CD4-positive, alpha-beta T cell treated with Interleukin-21 for 1 hour (primary cell): ENCODE measurements at places on chromosomes 4 and X.

DNA sequence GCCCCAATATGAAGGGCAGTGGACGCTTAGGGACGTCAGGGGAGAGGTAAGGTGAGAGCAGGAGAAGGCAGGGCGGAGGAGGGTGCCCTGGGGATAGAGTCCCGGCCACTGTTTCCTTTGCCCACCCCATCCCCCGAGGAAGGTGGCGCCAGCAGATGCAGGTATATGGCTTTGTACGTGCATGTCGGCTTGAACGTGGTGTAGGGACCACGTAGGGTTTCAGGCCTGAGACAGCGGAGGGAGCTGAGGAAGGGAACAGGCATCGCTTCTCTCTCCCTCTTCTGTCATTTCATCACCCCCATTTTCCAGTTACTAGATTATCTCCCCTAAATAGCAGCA lies 97.9 kb downstream of the PHKA2 start:
- peak; percentile 9 for DNase-seq

GRCh38 chr4:76738086-76738931 lies 159.6 kb downstream of the SOWAHB start:
- DNase-seq, result no peak

DNA sequence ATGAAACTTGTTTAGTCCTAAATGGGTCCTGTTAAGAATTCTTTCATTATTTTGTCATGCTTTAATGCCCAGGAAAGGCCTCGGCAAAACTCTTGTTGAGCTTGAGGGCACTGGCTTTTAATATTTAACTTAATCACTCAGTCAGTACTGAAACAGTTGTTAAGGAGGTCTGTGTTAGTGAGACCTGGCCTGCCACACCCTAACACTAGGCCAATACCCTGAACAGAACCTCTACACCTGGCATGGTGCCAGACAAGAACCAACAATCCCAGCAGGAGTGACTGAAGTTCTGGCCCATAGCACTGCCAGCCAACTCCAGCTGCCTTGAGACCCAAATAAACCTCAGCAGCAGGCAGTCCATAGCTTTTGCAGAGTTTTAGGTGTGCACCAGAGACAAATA lies 85.7 kb upstream of the ITM2A start:
- DNase-seq, result no peak

GRCh38 chrX:1420371-1420770 lies 28.5 kb upstream of the SLC25A6 start:
- no peak for DNase-seq

GRCh38 chr4:102344520-102344953 lies 745 bp downstream of the SLC39A8 start:
- DNase-seq, result peak; percentile 70
